ENCODE measurements at places on chromosomes 7 and 10.

GRCh38 chr7:150940431-150941102 is 37.6 kb downstream of the KCNH2 start:
- no peak for DNase-seq

- no peak for DNase-seq
Observed at GRCh38 chr7:50766849-50767207, 15.9 kb downstream of the GRB10 start.

GRCh38 chr10:122498521-122498920 is 37.2 kb downstream of the HTRA1 start:
- no peak for DNase-seq

GRCh38 chr7:37417107-37417474 is 31.6 kb downstream of the ELMO1 start:
- no peak for DNase-seq

DNA sequence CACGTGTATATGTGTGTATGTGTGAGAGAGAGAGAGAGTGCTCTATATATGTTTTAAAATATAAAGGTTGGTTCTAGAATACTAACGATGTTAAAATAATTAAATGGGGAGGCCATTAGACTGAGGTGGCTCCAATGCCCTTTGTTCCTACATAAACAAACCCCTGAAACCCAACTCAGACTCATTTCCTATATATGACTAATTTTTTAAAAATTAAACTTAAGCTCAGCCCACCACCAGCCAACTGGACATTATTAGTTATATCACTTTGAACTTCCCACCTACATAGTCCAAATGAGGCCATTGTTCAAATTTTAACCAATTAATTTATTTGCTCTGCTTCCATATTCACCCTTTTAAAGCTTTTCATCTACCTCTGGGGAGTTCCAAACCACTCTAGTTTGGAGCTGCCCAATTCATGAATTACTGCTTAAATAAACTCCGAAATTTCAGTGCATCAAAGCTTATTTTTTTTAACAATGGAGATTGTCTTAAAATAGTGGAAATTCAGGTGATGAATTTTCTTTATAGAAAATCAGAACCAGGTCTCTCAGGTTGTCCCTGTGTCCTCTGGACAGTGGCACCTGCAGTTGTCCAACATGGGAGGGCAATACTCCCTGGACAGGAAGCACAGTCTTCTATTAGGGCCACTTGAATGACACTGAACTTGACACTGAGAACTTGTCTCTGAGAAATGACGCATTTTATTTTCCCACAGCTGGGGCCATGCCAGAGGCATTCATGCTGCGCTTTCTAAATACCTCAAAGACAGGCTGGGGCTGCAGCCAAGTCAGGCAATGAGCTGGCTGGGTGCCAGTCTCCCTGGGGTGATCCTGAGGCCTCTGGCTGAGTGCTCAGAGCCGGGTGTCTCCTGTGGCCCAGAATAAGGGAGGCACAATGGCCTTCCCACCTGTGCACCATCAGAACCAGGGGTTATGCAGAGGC is 109.5 kb upstream of the TMEM72 start:
- DNase-seq = no peak

DNA sequence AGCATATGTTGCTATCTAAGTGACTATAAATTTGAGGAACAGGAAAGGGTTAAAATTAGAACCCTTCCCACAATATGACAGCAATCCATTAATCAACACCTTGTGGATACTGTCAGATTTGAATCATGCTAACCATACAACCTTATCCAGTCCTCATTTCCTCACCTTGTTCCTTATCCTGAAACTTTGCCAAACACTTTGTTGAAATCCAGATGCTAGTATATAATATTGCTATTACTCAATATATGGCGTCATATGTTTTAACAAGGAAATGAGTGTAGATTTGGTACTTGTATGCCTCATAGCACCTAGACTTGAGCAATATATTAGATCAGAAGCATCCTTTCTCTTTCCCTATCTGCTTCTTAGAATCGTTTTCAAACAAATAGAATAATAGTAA is 66.3 kb upstream of the SLC25A13 start:
- DNase-seq = no peak

DNA sequence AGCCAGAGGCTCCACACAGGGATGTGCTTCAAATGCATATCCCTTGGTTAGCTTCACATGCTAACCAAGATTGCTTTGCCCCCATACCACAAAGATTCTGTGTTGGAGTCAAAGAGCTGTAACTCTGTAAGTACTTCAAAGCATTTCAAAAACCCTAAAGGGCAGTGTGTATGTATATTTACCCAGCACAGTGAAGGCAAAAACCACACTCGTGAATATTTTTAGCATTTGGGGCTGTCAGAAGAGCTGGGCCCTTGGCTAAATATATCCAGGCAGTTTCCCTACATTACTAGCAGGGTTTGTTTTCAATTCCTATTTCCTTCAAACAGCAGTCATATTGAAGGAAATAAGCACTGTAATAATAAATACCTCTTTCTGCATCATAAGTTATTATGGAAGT is 84.2 kb upstream of the STEAP1B start:
- DNase-seq = no peak

- no peak for DNase-seq
Observed at GRCh38 chr7:27161721-27162560, 3.4 kb downstream of the HOXA9 start.

- DNase-seq = no peak
Observed at GRCh38 chr10:60235001-60235400, 154.7 kb downstream of the ANK3 start.

GRCh38 chr10:33239257-33239656 is 95.2 kb downstream of the NRP1 start:
- DNase-seq = no peak

All from activated CD8-positive, alpha-beta T cell treated with anti-CD3 and anti-CD28 coated beads, Interleukin-2, amount 10 ng/mL, durations not matched to agents 7 days and 5 days (primary cell).